SHP77 treated with DMSO at 0.1 percent for 48 hours (cell line): ENCODE measurements at places on chromosomes 4 and X.

DNA sequence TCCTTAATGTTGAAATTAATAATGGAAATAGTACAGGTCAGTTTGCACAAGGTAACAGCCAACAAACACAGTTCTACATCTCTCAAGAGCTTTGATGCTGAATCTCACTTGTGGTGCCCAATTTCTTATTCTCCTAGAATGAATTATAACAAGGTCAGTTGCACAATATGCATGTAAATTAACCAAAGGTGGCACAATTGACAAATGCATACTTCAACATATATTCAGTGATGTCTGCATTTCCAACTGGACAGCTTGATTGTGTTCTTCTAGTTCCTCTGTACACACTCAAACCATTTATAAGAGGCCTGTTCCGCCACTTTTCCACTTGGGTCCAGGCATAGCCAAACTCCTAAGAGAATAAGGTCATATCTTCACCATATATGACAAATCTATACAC is 210.3 kb upstream of the EPHA5 start:
- no peak for DNase-seq

GRCh38 chr4:149120331-149121022 is 678.3 kb upstream of the NR3C2 start:
- no peak for DNase-seq

DNA sequence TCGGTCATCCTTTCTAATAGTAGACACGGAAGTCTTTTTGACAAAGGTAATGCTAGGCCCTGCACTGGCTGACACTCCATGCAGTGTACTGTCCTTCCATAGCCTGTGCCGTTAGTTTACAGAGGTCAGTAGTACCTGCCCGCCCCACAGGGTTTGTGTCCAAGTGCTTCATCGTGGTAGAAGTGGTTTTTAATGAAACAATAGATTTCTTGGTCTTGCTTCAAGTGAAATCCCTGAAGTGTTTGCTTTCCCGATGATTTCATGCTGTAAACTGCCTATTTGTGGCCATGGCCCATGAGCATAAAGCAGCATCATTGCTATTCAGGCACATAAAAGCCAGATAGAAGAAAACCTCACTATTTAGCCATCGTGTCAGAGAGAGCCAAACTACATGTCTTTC is 139.3 kb downstream of the GPR143 start:
- DNase-seq = no peak

DNA sequence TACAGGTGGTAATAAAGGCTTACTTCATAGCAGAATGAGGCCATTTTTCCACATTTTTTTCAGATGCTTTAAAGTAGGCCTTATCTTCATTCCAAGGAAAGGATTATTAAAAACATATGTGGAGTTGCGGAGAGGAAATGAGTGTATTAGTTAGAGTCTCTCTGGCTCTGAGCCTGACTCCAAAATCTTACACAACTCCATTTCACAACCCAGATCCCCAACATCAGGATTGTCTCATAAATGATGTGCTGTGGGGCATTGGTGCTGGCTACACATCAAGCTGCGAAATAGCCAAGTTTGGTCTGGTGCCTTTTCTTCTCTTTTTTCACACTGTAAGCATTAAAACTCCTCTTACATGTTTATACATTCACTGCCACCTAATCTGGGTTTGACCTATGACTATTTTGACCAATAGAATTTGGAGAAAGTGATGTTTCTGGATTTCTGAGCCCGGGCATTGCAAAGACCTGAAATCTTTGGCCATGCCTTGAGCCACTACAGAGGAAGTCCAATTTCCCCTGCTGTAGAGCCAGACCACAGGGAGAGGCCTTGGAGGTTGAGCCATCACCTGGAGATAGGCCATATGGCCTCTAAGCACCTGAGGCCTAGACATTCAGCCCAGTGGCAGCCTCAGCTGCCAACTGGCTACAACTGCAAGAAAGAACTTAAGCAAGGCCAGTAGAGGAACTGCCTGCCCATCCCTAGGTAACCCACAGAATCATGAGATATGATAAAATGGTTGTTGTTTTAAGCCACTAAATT is 16.7 kb upstream of the SOD3 start:
- DNase-seq = no peak

GRCh38 chrX:125710403-125711062 is 390.9 kb downstream of the TEX13C start:
- no peak for DNase-seq
